ENCODE measurements at places on chromosomes 5 and 9. TPM values are rescaled to one million over a fixed set of nuclear protein-coding genes. Genes with fewer than 3 reads are reported as not detected.

The MRPS27 gene
- total RNA-seq = 41.1 TPM

The SH3GL2 gene
- not detected for total RNA-seq

The CPLANE1 gene
- 18.1 TPM for total RNA-seq

The TAF11L7 gene
- not detected for total RNA-seq

The IFNA21 gene
- total RNA-seq = not detected

Data from mesenteric fat pad (tissue), 1 donor.